ENCODE measurements at places on chromosomes 6 and 20. TPM values are rescaled to one million over a fixed set of nuclear protein-coding genes. Genes with fewer than 3 reads are reported as not detected.

Gene CRISP3
- total RNA-seq: not detected

Gene CCN2
- not detected for total RNA-seq

Gene TMEM217
- 23.7 TPM for total RNA-seq

Gene ENPP5
- 0.14 TPM for total RNA-seq

Gene PSORS1C2
- total RNA-seq: not detected

Gene SLC4A11
- total RNA-seq: 1.9 TPM

Gene TM9SF4
- total RNA-seq: 57.9 TPM

Gene SNAP91
- total RNA-seq: not detected

Gene PTCRA
- total RNA-seq: not detected

Gene TGM3
- total RNA-seq: not detected

Gene PLEKHG1
- total RNA-seq: 0.29 TPM

Gene ANGPT4
- total RNA-seq: not detected

Gene BTBD3
- total RNA-seq: 4.4 TPM

Gene OTOR
- total RNA-seq: not detected

Gene GMDS
- total RNA-seq: 23.7 TPM

Gene FAM184A
- total RNA-seq: 2.1 TPM

Gene ESR1
- 2.3 TPM for total RNA-seq

Gene DEFB124
- total RNA-seq: not detected

Gene CDC25B
- total RNA-seq: 84.1 TPM

Gene SMOC2
- not detected for total RNA-seq

Gene GPX5
- not detected for total RNA-seq

Gene CDH4
- not detected for total RNA-seq

Gene HLA-DRA
- 184 TPM for total RNA-seq

Gene TSBP1
- total RNA-seq: not detected

Gene PRL
- total RNA-seq: not detected

Gene GNAS-AS1
- 4.7 TPM for total RNA-seq

Gene FAM217B
- total RNA-seq: 27.7 TPM

Gene SUMO4
- 9.0 TPM for total RNA-seq

Gene RAB44
- total RNA-seq: 4.1 TPM
